ENCODE measurements at places on chromosomes 5 and 9. TPM values are rescaled to one million over a fixed set of nuclear protein-coding genes. Genes with fewer than 3 reads are reported as not detected.

Gene PPP2CA
- 53.1 TPM for total RNA-seq

Gene CARD9
- 0.53 TPM for total RNA-seq

Gene PCDH1
- 27.5 TPM for total RNA-seq

Gene INSL6
- not detected for total RNA-seq

Gene LMAN2
- total RNA-seq = 415 TPM

Gene SPOCK1
- total RNA-seq = 727 TPM

Gene MLLT3
- 39.4 TPM for total RNA-seq

Gene C9orf50
- not detected for total RNA-seq
